ENCODE measurements at places on chromosomes 16 and 17.

DNA sequence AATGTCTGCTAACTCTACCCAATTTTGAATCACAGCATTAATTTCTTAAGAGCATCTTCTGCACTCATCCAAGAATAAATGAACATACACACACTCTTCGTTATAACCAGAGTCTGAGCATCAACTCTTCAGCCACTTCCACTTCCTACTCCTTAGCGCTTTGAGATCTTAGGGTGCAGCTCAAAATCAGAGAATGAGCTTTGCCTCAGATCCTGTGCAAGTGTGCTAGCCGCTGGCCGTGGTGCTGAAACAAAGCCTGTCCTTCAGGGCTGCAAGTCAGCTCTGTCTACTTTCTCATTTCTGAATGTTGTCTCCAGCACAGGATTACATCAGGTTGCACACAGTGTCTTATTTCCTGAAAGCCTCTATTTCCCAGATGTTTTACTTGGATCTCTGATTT, 165.4 kb downstream of the AIPL1 start:
- no peaks in the 10 kb centered on the region for H3K36me3 ChIP-seq
- H3K4me3 ChIP-seq, result no peak overlapping the region
- DNase-seq, result no peak
- no peaks in the 10 kb centered on the region for H3K4me1 ChIP-seq

DNA sequence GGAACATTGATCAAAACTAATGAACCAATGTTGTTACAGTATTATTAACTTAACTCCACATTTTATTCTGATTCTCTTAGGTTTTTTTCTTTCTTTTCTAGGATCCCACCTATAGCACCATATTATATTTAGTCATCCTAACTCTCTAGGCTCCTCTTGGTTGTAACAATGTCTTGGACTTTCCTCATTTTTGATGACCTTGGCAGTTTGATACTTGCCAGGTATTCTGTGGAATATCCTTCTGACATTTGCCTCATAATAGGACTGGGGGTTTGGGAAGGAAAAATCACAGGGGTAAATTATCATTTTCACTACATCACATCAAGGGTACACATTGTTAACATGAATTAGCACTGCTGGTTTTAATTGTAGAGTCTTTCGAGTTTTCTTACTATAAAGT, 851.6 kb upstream of the SOX9 start:
- no peaks in the 10 kb centered on the region for H3K27me3 ChIP-seq
- H3K36me3 ChIP-seq, result no peaks in the 10 kb centered on the region
- H3K4me3 ChIP-seq, result no peak overlapping the region
- H3K27ac ChIP-seq, result no peak overlapping the region
- DNase-seq, result no peak

DNA sequence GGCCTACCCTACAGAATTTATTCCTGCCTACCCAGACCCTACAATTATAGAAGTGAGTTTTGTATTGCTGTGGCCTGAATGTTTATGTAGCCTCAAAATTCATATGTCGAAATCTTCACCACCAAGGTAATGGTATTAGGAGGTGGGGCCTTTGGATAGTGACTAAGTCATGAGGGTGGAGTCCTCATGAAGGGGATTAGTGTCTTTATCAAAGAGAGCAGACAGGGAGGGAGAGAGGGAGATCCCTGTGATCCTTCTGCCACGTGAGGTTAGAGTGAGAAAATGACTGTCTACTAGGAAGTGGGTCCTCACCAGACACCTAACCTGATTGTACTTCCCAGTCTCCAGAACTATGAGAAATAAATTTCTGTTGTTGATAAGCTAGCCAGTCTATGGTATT, 981 bp upstream of the DUXB start:
- H3K27ac ChIP-seq, result no peak overlapping the region
- no peak for DNase-seq
- H3K4me3 ChIP-seq, result no peak overlapping the region
- no peaks in the 10 kb centered on the region for H3K4me1 ChIP-seq
- H3K36me3 ChIP-seq, result no peaks in the 10 kb centered on the region

- H3K27me3 ChIP-seq, result no peaks in the 10 kb centered on the region
- H3K27ac ChIP-seq, result no peak overlapping the region
- H3K4me3 ChIP-seq, result no peak overlapping the region
- no peaks in the 10 kb centered on the region for H3K36me3 ChIP-seq
- DNase-seq, result no peak
- no peaks in the 10 kb centered on the region for H3K4me1 ChIP-seq
Observed at GRCh38 chr17:61517265-61517664, 65.0 kb downstream of the TBX4 start.

GRCh38 chr16:50769-51591, 2.4 kb downstream of the POLR3K start:
- H3K27me3 ChIP-seq, result no peaks in the 10 kb centered on the region
- H3K4me3 ChIP-seq, result no peak overlapping the region
- H3K4me1 ChIP-seq, result peaks cover 9% of the 10 kb centered on the region
- H3K27ac ChIP-seq, result no peak overlapping the region

DNA sequence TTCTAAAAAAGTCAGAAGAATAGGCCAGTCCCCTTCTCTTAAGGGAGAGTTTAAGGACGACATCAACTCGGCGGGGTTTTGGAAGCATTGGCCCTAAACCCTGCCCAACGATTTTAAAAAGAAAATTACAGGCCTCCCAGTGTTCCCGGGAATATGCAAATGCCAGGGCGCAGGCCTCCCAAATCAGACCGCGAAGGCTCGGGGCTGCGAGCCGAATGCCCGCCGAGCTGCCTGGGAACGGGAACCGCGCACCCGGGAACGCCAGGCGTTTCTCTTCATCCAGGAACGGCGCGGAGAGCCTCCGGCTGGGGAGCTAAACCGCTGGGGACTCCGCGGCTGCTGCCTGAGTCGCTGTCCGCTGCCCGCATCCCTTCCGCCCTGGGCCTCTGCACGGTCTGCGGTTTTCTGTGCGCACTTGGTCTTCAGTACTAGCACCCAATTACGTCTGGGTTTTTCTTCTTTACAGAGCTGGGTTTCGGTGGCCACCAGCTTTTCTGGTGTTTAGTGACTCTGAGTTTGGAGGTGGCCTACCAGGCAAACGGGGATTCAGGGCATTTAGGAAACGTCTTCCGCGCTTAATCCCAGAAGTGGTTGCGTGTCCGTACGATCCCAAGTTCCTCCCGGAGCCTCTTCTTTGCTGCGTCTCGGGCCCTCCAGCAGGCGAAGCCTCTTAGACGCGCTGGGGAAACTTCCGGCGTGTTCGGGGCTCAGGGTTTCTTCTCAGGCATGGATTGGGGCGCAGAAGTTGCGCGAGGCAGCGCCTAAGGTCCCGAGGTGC, 5.7 kb downstream of the IRX5 start:
- H3K4me1 ChIP-seq, result peaks cover 6% of the 10 kb centered on the region
- no peaks in the 10 kb centered on the region for H3K27me3 ChIP-seq
- H3K27ac ChIP-seq, result no peak overlapping the region
- no peaks in the 10 kb centered on the region for H3K36me3 ChIP-seq

GRCh38 chr17:34645594-34645993, 66.2 kb downstream of the TMEM132E start:
- DNase-seq, result no peak
- peaks cover 97% of the 10 kb centered on the region for H3K27me3 ChIP-seq
- H3K27ac ChIP-seq, result no peak overlapping the region
- H3K4me1 ChIP-seq, result no peaks in the 10 kb centered on the region
- H3K36me3 ChIP-seq, result no peaks in the 10 kb centered on the region

DNA sequence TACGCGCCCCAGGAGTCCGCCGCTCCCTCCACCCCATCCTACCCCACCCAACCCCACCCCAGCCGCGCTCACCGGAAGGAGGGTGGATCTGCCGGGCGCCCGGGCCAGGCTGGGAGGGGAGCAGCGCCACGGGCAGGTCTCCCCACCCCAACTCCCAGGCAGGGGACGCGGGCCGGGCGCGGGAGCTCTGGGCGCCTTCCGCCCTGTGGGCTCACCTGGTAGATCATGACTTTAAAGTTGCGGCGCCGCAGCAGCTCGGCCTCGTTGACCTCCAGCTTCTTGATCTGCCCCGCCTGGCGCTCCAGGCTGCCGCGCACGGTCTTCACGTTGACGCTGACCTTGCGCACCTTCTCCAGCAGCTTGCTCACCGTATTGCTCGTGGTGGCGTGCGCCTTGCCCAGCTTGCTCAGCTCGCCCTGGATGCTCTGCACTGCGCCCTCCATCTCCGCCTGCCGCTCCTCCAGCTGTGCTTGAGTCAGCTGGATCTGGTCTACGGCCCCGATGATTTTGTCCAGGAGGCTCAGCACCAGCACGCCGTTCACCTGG, 571 bp downstream of the CAVIN1 start:
- H3K36me3 ChIP-seq, result no peaks in the 10 kb centered on the region
- no peak overlapping the region for H3K27ac ChIP-seq
- H3K4me3 ChIP-seq, result peak overlapping the region; percentile 76

DNA sequence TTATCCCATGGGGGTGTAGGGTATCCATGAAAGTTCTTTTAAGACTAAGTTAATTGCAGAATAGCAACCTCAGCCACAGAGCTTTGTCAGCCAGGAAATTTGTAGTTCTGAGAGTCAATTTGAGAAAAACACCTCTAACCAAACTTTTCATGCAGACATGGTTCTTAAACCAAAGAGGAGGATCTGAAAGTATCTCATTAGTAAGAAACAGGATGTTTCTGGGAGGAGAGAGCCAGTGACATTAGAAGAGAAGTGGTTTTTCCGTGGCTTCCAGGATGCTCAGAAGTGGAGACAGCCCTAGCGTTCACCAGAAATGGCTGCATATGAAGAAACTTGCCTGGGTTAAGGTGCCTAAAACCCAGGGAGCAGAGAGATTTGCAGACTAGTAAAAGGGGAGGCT, 7.9 kb downstream of the GNAO1 start:
- H3K4me3 ChIP-seq, result no peak overlapping the region
- peaks cover 27% of the 10 kb centered on the region for H3K4me1 ChIP-seq
- no peak for DNase-seq
- no peaks in the 10 kb centered on the region for H3K36me3 ChIP-seq
- no peaks in the 10 kb centered on the region for H3K27me3 ChIP-seq
- no peak overlapping the region for H3K27ac ChIP-seq

DNA sequence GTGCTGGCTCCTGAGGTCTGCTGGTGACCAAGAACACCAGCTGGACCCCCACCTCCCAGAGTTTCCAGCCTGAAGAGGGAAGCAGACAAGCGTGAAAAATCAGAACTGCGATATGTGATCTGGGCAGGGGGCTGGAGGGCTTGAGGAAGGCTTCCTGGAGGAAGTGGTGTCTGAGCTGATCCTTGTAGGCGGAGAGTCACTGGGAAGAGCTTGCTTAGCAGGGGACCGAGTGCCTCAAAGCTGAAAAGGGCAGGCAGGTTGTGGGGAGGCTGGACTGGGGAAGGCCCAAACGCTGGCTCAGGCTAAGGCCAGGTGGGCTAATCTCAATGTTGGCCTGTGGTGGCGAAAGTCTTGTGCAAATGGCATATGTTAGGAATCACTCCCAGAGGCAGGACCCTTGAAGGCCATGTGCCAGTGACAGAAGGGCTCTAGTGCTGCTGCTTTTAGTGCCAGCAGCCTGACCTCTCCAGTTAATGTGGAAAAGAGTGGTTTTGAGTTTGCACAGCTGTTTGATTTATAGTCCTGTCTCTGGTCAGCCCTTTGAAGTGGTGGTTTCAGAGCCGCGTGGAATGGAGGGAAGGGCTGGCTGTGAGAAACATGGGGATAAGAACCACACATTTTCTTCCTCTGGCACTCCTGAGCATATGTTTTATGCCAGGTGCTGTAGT, 85.3 kb upstream of the LGALS9 start:
- no peaks in the 10 kb centered on the region for H3K36me3 ChIP-seq
- no peak overlapping the region for H3K27ac ChIP-seq
- no peak overlapping the region for H3K4me3 ChIP-seq
- H3K4me1 ChIP-seq, result peaks cover 14% of the 10 kb centered on the region
- no peak for DNase-seq

GRCh38 chr17:8935191-8935590, 30.3 kb downstream of the PIK3R5 start:
- H3K27ac ChIP-seq, result no peak overlapping the region
- no peaks in the 10 kb centered on the region for H3K36me3 ChIP-seq
- peaks cover 23% of the 10 kb centered on the region for H3K27me3 ChIP-seq
- H3K4me3 ChIP-seq, result no peak overlapping the region
- no peak for DNase-seq

DNA sequence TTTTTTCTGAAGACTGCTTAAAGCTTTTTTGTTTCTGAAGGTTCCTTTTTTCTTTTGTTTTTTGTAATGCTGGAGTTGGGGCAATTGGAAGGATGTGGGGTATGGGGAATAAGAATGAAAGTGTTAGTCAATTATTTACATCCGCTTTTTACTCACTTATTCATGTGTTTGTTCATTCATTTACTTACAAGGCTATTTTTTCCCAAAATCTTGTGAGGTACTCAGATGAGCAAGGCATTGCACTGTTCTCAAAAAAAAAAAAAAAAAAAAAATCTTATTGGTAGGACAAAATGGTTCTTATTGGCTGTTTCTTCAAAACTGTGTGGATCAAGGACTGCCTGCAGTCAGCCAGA, 55.7 kb downstream of the PLD6 start:
- H3K4me3 ChIP-seq, result no peak overlapping the region
- DNase-seq, result no peak
- H3K4me1 ChIP-seq, result no peaks in the 10 kb centered on the region
- no peaks in the 10 kb centered on the region for H3K27me3 ChIP-seq
- H3K27ac ChIP-seq, result 0 out of 2 replicates have a peak overlapping the region, but pooled peaks have one; percentile 18
- H3K36me3 ChIP-seq, result peaks cover 69% of the 10 kb centered on the region

- no peak for DNase-seq
- no peak overlapping the region for H3K4me3 ChIP-seq
- no peaks in the 10 kb centered on the region for H3K4me1 ChIP-seq
- H3K36me3 ChIP-seq, result no peaks in the 10 kb centered on the region
Observed at GRCh38 chr17:7084088-7084487, 4.0 kb upstream of the CLEC10A start.

GRCh38 chr16:67236563-67237395, 9.8 kb downstream of the TMEM208 start:
- peaks cover 11% of the 10 kb centered on the region for H3K36me3 ChIP-seq
- no peak overlapping the region for H3K27ac ChIP-seq
- H3K4me3 ChIP-seq, result no peak overlapping the region
- DNase-seq, result no peak
- H3K27me3 ChIP-seq, result no peaks in the 10 kb centered on the region

DNA sequence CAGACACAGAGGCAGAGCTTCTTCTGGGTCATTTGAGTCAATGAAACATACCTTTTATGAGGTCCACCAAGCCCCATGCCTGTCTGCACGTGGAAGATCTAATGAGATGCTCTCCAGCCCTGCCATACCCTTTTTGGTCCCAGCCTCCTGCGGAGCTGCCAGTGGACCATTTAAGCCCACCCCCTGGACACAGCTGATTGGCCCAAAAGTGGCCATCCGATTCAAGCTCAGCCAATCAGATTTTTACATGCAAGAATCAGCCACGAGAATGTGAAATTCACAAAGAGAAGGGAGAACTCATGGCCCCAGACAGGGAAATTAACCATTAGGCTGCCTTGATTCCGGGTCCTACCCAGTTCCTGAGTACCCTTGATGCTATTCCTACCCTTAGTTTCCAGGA, 231.0 kb upstream of the EEF2KMT start:
- no peak overlapping the region for H3K4me3 ChIP-seq
- no peaks in the 10 kb centered on the region for H3K4me1 ChIP-seq
- no peaks in the 10 kb centered on the region for H3K36me3 ChIP-seq
- no peak for DNase-seq
- no peak overlapping the region for H3K27ac ChIP-seq

Data from PC-9 (cell line).